ENCODE measurements at places on chromosomes 11 and 22. TPM values are rescaled to one million over a fixed set of nuclear protein-coding genes. Genes with fewer than 3 reads are reported as not detected.

The GDPD4 gene
- not detected for total RNA-seq

The LRRC10B gene
- total RNA-seq = 1.1 TPM

GRCh38 chr11:123056835-123057491 lies 5.0 kb downstream of the HSPA8 start:
- no peaks in the 10 kb centered on the region for H3K27me3 ChIP-seq
- H3K4me3 ChIP-seq = no peak overlapping the region
- no peak overlapping the region for H3K27ac ChIP-seq
- no peak for DNase-seq
- peaks cover 24% of the 10 kb centered on the region for H3K36me3 ChIP-seq

DNA sequence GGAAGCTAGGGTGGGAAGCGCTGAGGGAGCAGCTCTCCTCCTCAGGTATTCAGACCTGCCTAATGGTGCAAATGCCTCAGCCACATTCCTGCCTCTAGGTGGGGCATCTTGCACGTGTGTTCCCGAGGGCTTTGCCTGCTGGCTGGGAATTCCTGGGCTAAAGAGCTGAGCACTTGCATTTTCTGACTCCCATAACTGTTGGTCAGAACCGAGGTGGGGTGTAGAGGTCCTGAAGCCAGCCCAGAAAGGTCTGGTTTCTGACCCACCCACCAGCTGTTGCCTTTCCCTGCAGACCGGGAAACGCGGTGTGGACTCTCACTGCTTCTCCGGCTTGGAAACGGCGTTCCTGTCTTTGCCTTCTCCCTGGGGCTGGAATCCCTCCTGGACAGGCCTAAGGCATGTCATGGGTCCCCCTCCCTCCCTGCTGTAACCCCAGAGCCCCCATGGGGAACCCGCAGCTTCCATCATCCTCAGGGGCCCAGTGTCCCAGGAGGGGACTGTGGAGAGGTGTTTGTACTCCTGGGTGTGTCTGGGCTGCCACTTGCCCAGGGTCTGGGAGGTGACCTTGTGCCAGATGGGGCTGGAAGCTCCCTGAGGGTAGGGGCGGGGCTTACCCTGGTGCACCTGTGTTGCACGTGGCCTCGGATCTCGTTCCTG lies 24.0 kb upstream of the SMIM38 start:
- H3K4me1 ChIP-seq = no peaks in the 10 kb centered on the region
- H3K4me3 ChIP-seq = no peak overlapping the region
- H3K27ac ChIP-seq = no peak overlapping the region
- H3K27me3 ChIP-seq = no peaks in the 10 kb centered on the region
- peak; percentile 66 for DNase-seq

GRCh38 chr22:22558972-22559603 lies at the start of gene PRAME:
Gene PRAME (minus strand): TSS chr22:22559265. CDS start chr22:22556832, 2,433 bp downstream.
- no peaks in the 10 kb centered on the region for H3K36me3 ChIP-seq
- H3K4me3 ChIP-seq = no peak within 1 kb of the TSS
- no peaks in the 10 kb centered on the region for H3K4me1 ChIP-seq
- no peak within 1 kb of the TSS for H3K27ac ChIP-seq
- H3K27me3 ChIP-seq = no peaks in the 10 kb centered on the region

DNA sequence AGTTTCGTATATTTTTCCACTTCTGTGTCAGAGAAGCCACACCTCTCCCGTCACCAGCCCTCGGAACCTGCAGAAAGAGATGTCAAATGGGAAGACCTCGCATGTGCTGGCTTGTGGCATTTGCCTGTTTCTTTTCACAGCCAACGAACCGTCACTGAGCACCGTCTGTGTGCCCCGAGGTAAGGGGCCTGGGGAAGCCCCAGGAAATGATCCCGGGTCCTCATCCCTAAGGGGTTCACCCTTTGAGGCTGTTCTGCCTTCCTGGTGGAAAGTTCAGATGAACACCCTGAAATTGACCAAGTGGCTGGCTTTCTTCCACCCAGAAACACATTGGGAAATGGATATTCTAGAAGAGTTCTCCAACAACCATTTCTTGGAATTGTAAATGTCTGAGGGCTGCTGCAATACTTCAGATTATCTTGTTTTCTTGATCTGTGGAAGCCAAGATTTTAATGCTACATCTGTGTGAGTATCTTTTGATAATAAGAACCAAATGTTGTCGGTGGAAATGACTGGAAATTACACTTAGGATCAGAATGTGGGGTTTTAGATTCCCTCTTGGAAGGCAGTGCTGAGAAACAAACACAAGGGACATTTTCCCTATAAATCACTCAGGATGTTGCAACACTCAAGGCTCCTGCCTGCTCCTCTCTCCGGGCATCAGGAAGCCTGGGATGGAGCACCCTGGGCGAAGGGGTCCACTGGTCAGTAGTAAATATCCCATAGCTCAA lies 37.6 kb downstream of the RIBC2 start:
- no peaks in the 10 kb centered on the region for H3K36me3 ChIP-seq
- H3K27me3 ChIP-seq = no peaks in the 10 kb centered on the region

GRCh38 chr22:28027453-28028448 lies 108.7 kb upstream of the PITPNB start:
- no peak overlapping the region for H3K4me3 ChIP-seq
- H3K4me1 ChIP-seq = no peaks in the 10 kb centered on the region
- H3K36me3 ChIP-seq = peaks cover 20% of the 10 kb centered on the region

- H3K27ac ChIP-seq = no peak overlapping the region
- no peaks in the 10 kb centered on the region for H3K36me3 ChIP-seq
- H3K4me1 ChIP-seq = no peaks in the 10 kb centered on the region
- no peaks in the 10 kb centered on the region for H3K27me3 ChIP-seq
- H3K4me3 ChIP-seq = no peak overlapping the region
Measured at GRCh38 chr11:80487952-80488351, 1047.1 kb upstream of the TENM4 start.

- H3K27me3 ChIP-seq = no peaks in the 10 kb centered on the region
- H3K27ac ChIP-seq = no peak overlapping the region
- H3K36me3 ChIP-seq = no peaks in the 10 kb centered on the region
- H3K4me1 ChIP-seq = peaks cover 6% of the 10 kb centered on the region
Measured at GRCh38 chr22:27598792-27599191, 202.8 kb downstream of the MN1 start.

Measured in tibial nerve (tissue), 4 donors.